ENCODE measurements at places on chromosomes 13 and 19. TPM values are rescaled to one million over a fixed set of nuclear protein-coding genes. Genes with fewer than 3 reads are reported as not detected.

Gene ZIK1
- 3.0 TPM for total RNA-seq

Gene CD70
- total RNA-seq, result 11.3 TPM

Gene ZSCAN5B
- not detected for total RNA-seq

Gene KCNC3
- 1.0 TPM for total RNA-seq

Gene RFPL4A
- total RNA-seq, result not detected

Gene FCER2
- not detected for total RNA-seq

Gene GEMIN7
- total RNA-seq, result 17.2 TPM

Data from motor neuron (in vitro differentiated cells).